Sigmoid colon (tissue), 7 donors: ENCODE measurements at places on chromosomes 1 and 21. TPM values are rescaled to one million over a fixed set of nuclear protein-coding genes. Genes with fewer than 3 reads are reported as not detected.
A peak's percentile ranks its signal among the peaks of the same experiment; 100 is the strongest.

DNA sequence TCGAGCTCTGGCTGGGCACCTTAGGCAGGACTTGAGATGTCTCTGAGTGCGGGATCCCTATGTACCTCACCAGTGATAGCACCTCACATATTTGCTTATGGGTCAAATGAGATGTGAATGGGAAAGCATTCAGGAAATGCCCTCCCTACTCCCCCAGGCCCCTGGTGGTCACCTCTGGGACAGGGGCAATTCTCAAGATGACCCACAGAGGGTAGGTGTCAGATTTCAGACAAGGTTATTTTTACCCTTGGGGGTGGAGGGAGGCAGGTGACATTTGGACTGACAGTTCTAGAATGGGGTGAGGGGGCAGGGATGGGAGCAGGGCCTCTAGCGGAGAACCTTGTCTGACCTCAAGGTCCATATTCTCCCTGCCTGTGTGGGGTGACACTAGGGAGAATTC lies 27.1 kb downstream of the ACOT11 start:
- DNase-seq, result peak; percentile 33

GRCh38 chr1:70265946-70266345 lies 44.8 kb downstream of the SRSF11 start:
- DNase-seq, result no peak

DNA sequence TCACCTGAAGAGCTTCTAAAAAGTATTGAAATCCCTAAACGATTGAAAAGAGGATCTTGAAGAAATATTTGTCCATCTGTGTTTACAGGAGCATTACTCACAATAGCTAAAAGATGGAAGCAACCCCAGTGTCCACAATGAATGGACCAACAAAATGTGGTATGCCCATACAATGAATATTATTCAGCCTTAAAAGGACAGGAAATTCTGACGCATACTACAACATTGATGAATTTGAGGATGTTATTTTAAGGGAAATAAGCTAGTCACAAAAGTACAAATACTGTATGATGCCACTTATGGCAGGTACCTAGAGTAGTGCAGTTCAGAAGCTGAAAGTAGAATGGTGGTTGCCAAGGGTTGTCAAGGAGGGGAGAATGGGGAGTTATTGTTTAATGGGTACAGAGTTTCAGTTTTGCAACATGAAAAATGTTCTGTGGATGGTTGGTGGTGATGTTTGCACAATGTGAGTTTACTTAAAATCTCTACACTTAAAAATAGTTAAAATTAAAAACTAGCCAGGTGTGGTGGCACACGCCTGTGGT lies 37.1 kb upstream of the GADD45A start:
- DNase-seq, result no peak

The CELA2A gene
- not detected for total RNA-seq

DNA sequence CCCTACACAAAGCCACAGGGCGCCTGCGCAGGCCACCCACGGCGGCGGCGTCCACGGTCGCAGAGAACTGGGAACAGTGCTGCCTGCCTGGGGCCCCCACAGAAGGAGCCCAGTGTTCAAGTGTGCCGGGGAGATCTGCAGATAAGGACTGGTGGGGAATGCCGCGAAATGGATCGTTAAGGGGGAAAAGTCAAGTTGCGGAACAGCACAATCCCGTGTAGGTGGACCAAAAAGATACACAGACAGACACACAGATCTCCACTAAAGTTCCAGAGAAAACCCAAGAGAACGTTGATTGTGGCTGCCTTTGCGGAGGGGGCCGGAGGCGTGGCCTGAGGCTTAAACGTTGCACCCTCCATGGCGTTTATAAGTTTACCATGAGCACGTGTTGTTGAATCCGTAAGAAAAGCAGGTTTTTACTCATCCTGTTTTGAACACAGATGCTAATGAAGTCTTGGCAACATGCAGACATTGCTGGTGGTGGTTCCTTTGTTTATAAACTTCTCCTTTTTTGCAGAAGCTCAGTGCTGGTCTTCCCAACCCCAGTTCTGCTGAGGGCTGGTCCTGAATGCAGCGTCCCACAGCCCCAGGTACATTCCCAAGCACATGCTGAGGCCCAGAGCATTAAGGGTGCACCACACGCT lies 4.1 kb downstream of the SPATC1L start:
- DNase-seq, result no peak

The TNFRSF8 gene
- 0.68 TPM for total RNA-seq

DNA sequence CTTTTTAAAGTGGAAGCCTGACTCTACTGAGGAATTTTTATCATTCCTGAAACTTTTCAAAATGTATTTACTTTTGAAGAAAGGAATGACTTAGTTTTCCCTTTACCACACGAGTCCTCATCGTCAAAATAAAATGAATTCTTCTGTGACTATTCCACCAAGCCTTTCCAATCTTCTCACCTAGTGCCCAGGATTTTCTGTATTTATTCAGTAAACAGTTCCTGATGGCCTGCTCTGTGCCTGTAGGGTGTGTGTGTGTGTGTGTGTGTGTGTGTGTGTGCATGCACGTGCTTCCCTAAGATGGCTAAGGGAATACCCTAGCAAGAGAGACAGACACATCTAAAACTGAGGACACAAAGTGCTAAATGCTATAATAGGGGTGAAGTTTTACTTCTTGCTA lies 395.0 kb upstream of the USP24 start:
- no peak for DNase-seq

DNA sequence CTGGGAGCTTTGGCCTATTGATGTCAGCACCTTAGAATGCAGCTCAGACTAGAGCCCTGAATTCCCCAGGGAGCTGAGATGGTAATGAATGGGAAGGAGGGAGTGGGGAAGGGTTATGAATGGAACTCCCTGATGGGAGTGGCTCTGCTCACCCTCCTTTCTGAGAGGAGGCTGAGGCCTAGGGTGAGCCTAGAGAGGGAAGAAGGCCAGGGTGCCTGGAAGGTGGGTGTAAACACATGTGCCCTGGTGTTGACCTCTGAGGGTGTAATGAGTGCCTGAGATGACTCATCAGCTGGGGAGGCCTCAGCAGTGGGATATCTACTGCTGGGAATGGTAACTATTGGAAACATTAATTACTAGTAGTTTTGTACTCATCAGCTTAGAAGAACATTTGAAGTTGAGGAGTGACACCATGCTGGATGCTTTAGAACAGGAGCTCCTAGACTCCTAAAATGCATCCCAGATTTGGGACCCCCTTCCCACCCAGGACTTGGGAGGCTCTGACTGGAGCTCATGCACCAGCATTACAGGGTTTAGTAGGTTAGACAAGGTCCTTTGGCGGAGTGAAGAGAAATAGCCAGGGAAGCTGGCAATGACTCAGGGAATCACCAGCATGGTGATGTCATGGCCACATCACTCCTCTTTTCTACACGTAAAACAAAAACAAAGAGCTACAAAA lies 16.0 kb upstream of the PIGV start:
- DNase-seq, result no peak

DNA sequence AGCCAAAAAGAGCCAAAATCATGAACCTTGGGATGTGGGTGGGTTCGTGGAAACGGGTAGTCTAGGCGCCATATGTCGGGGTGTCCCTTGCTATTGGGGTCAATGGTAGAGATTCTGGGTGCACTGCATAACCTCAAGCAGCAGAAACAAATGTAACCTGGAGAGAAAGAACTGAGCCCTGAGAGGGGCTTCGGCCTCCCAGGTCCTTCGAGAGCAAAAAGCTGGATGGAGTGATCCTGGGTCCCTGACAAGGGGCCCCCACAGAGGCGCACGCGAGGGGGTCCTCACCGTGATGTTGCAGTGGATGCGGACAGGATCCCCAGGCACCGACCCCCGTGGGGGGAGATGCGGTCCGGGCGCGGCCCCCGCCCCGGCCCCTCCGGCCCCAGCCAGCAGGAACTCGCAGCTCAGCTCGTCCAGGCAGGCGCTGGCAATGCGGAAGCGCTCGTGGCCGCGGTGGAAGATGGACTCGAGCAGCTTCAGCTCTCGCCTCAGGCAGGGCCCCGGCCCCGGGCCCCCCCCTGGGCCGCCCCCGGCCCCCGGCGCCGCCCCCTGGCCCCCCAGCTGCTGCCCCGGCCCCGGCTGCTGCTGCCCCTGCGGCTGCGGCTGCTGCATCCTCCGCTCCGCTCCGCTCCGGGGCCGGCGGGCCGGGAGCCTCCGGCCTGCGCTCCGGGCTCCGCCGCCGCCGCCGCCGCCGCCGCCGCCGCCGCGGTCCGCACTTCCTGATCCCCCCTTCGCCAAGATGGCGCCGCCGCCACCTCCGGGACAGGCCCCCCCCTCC lies at the start of gene UBE2Q1:
UBE2Q1 (minus strand) TSS at position 724 of the 781 bp plus-strand sequence; CDS start at position 615, 109 bp downstream.
- DNase-seq, result peak; percentile 81

The LCE3D gene
- not detected for total RNA-seq

DNA sequence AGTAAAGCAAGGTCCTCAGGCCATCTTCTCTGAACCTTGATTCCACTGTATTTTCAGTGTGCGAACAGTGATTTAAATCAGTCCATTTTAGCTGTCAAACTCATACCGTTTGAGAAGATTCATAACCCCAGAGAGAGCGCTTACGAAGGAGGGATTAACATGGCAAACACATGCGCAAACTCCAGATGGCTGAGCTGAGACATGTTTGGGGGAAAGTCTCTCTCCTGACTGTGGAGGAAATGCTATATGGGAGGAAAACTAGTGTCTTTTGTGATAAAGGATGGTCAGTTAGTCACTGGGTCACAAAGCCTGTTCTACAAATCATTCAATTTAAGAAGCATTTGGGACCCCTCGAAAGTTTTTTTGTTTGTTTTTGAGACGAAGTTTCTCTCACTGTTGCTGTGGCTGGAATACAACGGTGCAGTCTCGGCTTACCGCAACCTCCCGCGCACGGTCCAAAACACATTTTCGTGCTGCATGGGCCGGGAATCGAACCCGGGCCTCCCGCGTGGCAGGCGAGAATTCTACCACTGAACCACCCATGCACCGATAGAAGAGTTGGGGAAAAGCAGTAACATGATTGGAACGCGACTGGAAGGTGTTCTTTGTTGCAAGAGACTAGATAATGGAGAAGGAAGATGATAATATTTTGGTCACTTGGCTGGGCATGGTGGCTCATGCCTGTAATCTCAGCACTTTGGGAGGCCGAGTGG lies 58.4 kb upstream of the CXADR start:
- DNase-seq, result no peak

- no peak for DNase-seq
Measured at GRCh38 chr1:152964536-152964935, 5.9 kb upstream of the SPRR4 start.

The OVAAL gene
- not detected for total RNA-seq

The TNFRSF9 gene
- not detected for total RNA-seq

The ETV3L gene
- not detected for total RNA-seq

The MEGF6 gene
- 18.7 TPM for total RNA-seq

GRCh38 chr1:195195423-195196057 lies 1412.7 kb downstream of the KCNT2 start:
- no peak for DNase-seq

DNA sequence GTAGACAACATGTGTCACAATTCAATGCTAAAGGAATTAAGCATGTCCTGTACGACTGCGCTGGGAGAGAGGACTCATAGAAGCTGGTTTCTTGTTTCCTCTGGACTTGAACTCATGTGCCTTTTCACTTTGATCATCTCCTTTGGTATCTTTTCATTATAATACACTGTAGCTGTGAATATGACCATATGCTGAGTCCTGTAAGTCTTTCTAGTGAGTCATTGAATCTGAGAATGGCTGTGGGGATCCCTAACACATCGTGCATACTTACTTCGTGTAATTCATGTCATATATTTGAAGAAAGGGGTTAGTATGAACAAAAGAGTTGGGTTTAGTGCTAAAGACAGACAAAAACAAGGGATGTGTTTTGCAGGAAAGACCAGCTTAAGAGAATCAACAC lies 148.1 kb upstream of the RUNX1 start:
- no peak for DNase-seq

The GPR153 gene
- total RNA-seq, result 4.1 TPM

GRCh38 chr1:207459008-207459407 lies 4.9 kb downstream of the CR2 start:
- no peak for DNase-seq

The SPRR3 gene
- total RNA-seq, result not detected

GRCh38 chr1:227215863-227216510 lies 102.3 kb downstream of the CDC42BPA start:
- no peak for DNase-seq

The PPP2R5A gene
- 29.9 TPM for total RNA-seq

The NBPF10 gene
- total RNA-seq, result 2.4 TPM

GRCh38 chr21:29334717-29335428 lies 36.2 kb downstream of the BACH1 start:
- DNase-seq, result no peak

- no peak for DNase-seq
Measured at GRCh38 chr1:18485227-18485626, 4.5 kb downstream of the KLHDC7A start.

The NPPB gene
- total RNA-seq, result not detected

GRCh38 chr1:84959294-84959693 lies 37.6 kb downstream of the MCOLN2 start:
- no peak for DNase-seq

The ALG14 gene
- 1.5 TPM for total RNA-seq

DNA sequence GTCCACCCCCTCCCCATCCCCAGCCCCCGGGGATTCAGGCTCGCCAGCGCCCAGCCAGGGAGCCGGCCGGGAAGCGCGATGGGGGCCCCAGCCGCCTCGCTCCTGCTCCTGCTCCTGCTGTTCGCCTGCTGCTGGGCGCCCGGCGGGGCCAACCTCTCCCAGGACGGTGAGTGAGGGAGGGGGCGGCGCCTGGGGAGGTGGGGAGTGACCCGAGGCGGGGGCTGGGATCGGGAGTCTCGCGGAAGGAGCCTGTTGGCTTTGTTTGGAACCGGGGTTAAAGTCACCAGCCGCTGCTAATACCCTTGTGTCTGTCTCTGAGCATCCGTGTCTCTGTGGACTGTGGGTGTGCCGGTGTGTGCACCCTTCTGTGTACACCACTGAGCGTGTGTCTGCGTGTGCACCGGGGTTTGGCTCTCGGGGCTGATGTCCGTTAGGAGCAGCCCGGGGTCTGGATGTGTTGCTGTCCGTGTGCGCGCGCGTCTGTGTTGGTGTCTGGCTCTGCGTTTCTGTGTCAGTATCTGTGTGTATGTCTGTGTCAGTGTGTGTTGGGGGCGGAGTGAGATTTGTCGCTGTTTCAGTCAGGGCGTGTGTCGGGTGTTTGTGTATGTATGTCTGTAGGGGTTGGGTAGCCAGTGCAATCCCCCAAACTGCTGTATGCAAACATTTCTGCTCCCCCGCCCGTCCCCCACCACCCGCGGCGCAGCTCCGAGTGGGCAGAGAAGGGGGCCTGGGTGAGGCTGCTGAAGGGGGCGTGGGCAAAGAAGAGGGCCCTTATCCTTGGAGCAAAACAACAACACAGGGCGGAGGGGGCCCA lies 480 bp downstream of the CADM3 start:
- DNase-seq, result peak; percentile 61

The CNTN2 gene
- 4.3 TPM for total RNA-seq

GRCh38 chr1:75985827-75986226 lies 53.6 kb upstream of the ASB17 start:
- no peak for DNase-seq
